Activated gamma-delta T cell (primary cell): ENCODE measurements at places on chromosomes 4 and X.

DNA sequence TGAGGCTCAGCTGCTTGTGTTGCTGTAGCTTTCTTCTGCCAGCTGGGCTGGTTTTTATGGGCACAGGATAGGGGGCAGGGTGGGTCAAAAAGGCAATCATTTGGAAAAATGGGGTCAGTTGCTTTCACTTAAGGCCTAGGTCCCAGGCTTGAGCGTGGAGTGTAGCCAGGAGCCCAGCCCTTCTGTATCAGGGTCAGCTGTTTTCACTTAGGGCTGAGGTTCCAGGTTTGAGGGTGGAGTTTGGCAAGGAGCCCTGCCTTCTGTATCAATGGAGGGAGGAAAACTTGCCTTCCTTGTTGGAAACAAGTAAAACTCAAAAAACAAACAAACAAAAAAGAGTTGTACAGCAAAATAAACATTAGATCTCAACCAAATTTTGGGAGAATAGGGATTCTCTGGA is 37.0 kb upstream of the UGT8 start:
- DNase-seq = no peak

GRCh38 chr4:86482306-86483172 is 111.6 kb upstream of the PTPN13 start:
- no peak for DNase-seq

DNA sequence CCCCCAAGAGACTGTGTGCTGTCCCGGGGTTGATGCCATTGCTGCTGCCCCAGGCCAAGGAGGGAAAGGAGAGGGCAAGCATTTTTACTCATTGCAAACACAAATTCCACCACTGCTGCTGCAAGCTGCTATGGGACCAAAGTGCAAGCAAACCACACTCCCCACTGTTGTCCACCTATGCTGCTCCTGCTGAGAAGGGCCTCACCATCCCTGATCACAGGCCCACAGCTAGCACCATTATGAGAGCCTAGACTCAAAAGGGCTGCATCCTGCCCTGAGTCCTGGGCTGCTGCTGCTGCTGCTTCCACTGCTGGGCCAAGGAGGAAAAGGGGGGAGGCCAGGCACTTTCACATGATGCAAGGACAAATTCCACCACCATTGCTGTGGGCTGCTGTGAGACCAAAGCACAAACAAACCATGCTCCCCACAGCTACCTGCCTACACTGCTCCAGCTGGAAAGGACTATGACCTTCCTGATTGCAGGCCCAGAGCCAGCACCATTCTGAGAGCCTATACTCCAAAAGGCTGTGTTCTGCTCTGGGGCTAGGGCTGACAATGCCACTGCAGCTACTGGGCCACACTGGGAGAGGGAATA is 218.2 kb upstream of the ZCCHC13 start:
- no peak for DNase-seq

GRCh38 chr4:46196086-46196485 is 72.2 kb upstream of the GABRG1 start:
- no peak for DNase-seq

DNA sequence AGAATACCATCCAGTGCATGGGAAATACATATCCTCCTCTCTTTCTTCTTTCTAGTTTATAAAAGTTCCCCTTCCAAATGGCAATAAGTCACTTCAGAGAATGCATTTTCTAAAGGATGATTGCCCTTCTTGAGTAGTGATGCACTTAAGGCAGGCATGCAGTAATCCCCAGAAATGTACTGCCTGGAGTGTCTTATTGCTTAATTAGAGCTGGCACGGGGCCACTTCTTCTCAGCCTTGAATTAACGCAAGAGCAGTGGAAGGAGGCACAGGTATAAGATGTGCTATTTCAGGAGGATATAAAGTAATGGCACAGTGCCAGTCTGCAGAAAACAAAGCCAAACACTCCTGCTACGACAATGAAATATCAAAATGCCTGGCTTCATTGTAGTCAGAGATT is 371.4 kb upstream of the FAM241A start:
- no peak for DNase-seq
